ENCODE measurements at places on chromosomes 16 and 17. TPM values are rescaled to one million over a fixed set of nuclear protein-coding genes. Genes with fewer than 3 reads are reported as not detected.
A peak's percentile ranks its signal among the peaks of the same experiment; 100 is the strongest.

The G6PC1 gene
- not detected for total RNA-seq

The MT1A gene
- total RNA-seq, result 2.1 TPM

The EVI2A gene
- 30.4 TPM for total RNA-seq

The SLC52A1 gene
- total RNA-seq, result 0.14 TPM

DNA sequence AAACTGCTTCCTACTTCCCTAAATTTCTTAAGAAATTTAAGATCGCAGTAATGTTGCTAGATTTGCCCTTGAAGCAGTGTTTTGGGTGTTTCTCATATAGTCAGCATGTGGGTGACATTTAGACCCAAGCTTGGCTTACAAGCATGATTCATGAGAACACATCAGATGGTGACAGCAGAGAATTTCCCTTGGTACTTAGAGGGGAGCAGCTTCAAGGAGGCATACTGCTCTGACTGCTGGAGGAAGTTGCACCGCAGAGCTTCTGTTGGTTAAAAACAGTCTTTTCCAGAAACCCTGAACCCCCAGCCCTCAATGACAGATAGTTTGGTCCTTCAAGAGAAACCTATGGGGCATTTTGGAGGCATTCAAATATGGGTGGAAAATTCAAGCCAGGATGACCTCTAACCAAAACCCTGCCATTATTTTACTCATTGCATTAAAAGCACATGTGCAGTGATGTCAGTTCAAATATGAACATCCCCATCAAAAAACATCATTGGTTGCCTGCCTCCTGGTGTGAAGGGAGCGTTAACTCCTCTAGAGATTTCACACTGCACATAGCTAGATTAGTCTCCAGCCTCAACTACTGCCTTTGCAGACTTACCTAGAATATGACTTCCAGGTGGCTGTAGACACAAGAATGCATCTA is 201.5 kb upstream of the CACNG5 start:
- peak; percentile 87 for DNase-seq

GRCh38 chr16:66926961-66927436 is 1.7 kb upstream of the RRAD start:
- no peak for DNase-seq

DNA sequence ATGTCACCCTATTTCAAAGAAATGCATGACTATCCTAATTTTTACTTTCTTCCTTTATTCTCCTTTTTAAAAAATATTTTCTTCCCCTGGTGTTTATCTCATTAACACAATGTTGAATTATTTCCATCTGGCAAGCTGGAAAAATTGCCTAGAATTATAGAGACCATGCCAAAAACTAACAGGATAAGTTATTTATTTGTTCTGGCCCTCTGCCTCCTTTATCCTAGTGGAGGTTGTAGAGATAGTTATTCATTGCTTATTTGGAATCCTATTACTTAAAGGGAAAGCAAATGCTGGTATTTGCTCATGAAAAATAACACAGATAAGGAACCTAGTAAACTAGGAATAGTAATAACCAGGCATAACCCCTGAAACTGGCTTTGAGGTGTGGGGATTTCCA is 684.9 kb upstream of the KIF2B start:
- DNase-seq, result no peak

DNA sequence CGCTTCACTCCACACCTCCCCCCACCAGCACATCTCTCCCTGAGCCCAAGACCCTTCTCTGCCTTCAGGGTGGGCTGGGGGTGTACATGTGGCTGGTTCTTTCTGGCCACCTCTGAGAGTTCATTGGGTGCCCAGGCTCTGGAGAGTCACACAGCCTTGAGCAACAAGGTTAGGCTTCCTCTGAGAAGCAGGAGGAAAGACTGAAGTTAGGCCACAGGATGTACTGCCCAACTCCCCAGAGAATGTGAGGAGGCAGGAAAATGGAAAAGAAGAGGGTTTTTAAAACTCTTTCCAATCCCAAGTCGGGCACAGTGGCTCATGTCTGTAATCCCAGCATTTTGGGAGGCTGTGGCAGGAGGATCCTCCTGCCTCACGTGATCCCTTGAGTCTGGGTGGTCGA is 7.3 kb downstream of the PCGF2 start:
- no peak for DNase-seq

GRCh38 chr16:7515543-7515942 is 182.9 kb downstream of the RBFOX1 start:
- DNase-seq, result no peak

- no peak for DNase-seq
Measured at GRCh38 chr16:3561626-3562025, 15.6 kb downstream of the NLRC3 start.
